ENCODE measurements at places on chromosomes 4 and X.

DNA sequence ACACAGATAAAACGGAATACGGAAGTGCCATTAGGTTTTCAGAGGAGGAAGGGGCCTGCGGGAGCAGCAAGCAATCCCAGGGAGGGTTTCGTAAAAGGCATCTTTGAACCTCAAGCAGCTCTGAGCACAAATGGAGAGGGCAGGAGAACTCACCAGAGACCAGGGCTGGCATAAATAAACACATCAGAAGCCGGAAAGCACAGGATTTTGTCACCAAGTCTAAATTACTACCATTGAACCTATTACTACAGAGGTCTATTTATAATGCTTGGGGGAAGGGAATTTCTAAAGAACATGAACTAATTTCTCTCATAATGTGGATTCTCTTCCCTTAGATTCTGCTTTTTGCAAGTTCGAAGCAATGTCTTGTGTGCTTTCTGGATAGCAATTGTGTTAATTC is 39.6 kb upstream of the MBTPS2 start:
- DNase-seq, result no peak

DNA sequence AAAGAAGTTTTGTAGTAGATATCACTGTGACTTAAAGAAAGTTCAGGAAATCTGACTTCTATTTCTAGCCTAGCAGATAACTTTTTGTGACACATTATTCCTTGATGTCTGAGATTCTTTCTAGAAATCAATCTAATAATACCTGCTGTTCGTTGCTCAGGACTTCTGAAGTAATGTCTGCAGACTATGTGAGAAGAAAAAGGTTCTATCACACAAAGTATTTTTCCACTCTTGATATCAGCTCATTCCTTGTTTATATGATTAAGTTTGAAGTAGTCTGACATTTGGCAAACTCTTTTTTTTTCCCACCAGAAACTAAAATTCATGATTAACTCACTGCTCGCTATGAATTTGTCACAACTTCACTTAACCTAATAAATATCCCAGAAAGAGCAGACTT is 56.6 kb downstream of the TLL1 start:
- no peak for DNase-seq

- DNase-seq, result no peak
Measured at GRCh38 chrX:19869193-19869592, 18.2 kb downstream of the SH3KBP1 start.

- DNase-seq, result no peak
Measured at GRCh38 chrX:6898371-6898770, 249.1 kb upstream of the STS start.

- no peak for DNase-seq
Measured at GRCh38 chr4:59553721-59554091, 1646.4 kb upstream of the ADGRL3 start.

DNA sequence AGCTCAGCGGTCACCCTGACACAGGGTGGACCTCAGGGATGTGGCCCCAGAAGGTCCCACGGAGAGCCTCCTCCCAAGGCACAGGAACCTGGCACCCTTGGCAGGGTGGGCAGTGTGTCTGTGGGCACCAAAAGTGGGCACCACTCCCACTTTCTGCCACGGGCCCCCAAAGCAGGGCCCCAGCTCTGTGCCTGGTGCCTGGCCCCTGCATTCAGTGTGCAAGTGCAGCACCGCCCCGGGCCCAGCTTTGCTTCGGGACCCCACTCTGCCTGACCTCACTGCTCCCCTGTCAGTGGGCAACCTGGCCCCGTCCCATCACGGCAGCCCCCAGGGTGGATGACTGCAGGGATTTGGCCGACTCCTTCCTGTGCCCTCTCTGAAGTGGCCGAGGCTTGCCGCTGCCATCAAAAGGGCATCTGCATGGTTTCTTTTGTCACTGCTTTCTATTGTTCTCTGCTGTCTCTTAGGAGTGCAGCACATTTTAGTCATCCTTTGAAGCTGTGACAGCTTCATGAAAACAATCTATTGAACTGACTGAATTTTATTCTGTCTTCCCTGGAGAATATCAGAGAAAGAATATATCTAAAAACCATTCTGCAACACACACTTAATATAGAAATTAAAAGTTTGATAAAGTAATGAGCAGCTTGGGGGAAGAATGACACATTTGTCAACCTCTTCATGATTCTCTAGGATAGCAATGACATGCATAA is 302.4 kb downstream of the FAM47B start:
- DNase-seq, result no peak

GRCh38 chr4:84341559-84341958 is 157.5 kb downstream of the NKX6-1 start:
- no peak for DNase-seq
